ENCODE measurements at places on chromosomes 13 and 19.

- no peak for ATAC-seq
Measured at GRCh38 chr19:10921199-10921909, 7.1 kb downstream of the YIPF2 start.

GRCh38 chr13:88958821-88959220 is 1287.7 kb downstream of the SLITRK5 start:
- no peak for ATAC-seq

DNA sequence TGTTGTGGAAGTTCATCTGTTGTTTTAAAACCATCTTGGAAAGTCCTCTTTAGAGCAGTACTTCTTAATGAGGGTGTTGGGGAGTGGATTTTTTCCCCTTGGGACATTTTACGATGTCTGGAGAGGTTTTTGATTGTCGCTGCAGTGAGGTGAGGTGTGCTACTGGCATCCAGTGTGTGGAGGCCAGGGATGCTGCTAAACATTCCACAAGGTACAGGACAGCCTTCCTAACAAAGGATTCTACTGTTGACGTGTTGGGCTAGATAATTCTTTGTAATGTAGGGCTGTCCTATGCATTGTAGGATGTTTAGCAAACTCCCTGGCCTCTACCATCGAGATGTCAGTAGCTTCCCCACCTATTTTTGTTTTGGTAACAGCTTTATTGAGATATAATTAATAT is 33.3 kb downstream of the NAA16 start:
- no peak for ATAC-seq

- ATAC-seq = no peak
Measured at GRCh38 chr19:8615024-8615423, 4.5 kb upstream of the ADAMTS10 start.

DNA sequence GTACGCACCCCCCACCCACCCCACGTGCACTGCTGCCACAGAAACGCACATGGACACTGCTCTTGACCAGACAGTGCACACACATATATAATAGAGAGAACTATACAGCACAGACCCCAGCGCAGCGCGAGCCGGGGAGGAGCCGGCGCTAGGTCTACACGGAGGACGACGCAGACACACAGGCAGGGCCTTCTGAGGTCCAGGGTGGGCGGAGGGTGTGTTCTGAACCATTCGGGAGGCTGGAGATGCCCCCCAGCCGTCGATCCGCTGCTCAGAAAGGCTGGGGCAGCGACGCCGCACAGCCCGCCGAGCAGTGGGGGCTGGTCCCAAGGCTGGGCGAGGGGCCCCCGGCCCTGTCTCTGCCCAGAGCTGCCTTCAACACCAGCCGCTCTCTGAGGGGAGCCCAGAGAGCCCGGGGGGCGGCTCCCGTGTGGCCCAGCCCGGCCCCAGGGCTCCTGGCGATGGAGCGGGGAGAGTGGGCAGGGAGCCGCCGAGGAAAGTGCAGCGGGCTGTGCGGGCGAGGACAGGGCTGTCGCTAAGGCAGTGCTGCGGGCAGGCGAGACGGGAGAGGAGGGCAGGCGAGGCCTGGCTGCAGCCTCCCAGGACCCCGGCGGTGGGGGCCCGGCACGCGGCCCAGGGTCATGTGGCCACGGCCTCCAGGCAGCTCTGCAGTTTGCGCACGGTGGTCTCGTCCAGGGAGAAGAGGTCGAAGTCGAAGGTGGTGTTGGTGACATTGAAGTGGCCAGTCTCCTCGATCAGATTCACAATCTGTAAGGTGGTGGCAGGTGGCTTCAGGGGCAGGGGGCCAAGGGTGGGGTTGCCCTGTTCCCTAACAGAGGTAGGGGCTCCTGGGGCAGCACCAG is 67.1 kb downstream of the MLLT1 start:
- ATAC-seq = no peak

DNA sequence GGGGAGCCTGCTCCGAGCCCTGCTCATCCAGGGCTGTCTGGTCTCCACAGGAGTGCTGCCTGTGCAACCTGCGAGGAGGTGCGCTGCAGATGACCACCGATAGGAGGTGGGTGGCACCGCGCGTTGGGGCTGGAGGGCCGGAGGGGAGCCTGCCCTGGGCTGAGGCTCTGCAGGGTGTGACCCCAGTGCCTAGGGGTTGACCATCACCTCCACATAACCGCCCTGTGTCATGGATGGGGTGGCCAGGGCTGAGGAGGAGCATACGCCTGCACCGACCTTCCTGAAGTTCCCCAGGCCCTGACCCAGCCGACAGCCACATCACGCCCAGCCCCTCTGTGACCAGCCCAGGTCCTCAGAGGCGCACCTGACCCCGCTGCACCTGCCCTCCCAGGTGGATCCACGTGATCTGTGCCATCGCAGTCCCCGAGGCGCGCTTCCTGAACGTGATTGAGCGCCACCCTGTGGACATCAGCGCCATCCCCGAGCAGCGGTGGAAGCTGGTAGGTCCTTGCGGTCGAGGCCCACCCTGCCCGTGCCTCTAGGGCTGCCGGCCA is 168.7 kb downstream of the KDM4B start:
- ATAC-seq = no peak

DNA sequence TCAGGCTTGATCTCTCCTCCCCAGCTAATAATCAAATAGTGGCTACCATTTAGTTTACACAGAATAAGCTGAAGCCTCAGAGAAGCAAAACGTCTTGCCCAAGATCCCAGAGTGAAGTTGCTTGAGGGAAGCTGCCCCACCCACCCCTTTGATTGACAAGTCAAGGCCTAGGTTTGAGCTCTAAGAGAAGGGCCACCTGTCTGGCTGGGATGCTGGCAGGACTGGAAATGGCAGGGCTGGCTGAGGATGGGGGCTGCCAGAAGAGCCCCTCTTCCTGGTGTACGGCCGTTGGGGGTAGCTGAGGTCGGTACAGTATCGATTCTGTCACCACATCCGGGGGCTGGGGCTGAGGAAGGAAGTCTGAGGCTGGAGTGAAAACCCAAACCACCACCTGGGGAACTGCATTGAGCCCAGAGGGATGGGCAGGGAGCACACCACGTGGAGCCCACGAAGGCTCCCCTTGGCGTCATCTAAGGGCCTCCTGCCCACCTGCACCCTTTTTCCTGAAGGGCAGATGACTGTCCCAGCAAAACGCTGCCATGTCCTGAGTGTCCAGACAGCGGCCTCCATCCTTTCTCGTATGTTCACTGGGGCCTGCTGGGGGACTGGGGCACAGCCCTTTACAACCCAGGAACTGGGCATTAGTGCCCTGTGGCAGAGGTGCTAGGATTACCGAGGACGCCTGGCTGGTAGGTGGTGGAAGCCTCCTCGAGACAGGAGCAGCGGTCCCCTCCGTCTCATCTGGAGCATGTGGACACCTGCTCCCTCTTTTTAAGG is 1.4 kb upstream of the PRKD2 start:
- ATAC-seq = peak; percentile 8

DNA sequence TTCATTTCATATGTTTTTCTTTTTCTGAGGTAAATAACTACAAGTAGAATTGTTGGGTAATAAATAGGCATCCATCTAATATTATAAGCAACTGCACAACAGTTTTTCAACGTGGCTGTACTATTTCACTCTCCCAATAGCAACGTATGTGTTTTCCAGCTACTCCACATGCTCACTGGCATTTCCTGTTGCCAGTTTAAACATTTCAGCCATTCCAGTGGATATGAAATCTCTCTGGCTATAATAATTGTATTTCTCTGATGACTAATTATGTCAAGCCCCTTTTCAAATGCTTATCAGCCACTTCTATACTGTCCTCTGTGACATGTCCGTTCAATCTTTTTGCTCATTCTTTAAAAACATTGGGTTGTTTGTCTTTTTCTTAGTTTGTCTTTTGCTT is 26.8 kb upstream of the ALOX5AP start:
- no peak for ATAC-seq

GRCh38 chr19:14553042-14553938 is 18.6 kb downstream of the NDUFB7 start:
- no peak for ATAC-seq

DNA sequence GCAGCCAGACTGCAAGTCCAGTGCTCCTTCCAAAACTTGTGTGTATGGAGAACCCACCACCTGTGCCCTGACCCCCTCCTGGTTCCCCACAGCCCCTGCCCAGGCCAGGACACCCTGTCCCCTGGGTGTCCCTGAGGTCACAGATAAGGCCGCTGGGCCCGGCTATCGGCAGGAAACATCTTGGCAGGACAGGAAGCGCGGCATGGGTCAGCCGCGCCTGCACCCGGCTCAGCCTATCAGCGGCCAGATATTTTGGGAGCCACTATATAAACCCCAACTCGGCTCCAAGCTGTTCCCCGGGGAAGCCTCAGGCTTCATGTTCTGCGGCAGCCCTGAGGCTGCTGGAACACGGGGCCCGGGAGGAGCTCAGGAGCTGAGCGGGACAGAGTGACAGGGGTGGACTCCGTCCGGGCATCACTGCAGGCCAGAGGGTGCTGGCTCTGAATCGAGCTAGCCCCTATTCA is 60.8 kb downstream of the AP1M1 start:
- ATAC-seq = no peak

- ATAC-seq = no peak
Measured at GRCh38 chr13:110993788-110994187, 78.9 kb upstream of the ANKRD10 start.

DNA sequence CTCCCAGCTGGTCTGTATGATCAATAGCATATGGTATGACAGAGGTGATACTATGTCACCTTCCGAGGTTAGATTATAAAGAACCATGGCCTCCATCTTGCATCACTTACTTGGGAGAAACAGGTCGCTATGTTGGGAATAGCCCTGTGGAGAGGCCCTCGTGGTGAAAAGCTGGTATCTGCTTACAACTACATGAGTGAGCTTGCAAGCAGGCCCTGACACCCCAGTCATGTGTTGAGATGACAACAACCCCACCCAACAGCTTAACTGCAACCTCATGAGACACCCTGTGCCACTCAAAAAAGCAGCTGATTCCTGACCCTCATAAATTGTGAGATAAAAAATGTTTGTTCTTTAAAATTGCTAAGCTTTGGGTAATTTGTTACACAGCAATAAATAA is 18.8 kb downstream of the MTRF1 start:
- no peak for ATAC-seq

- ATAC-seq = no peak
Measured at GRCh38 chr13:47999973-48000372, 1.1 kb downstream of the SUCLA2 start.

- ATAC-seq = no peak
Measured at GRCh38 chr19:12163826-12164225, 930 bp downstream of the ZNF136 start.

DNA sequence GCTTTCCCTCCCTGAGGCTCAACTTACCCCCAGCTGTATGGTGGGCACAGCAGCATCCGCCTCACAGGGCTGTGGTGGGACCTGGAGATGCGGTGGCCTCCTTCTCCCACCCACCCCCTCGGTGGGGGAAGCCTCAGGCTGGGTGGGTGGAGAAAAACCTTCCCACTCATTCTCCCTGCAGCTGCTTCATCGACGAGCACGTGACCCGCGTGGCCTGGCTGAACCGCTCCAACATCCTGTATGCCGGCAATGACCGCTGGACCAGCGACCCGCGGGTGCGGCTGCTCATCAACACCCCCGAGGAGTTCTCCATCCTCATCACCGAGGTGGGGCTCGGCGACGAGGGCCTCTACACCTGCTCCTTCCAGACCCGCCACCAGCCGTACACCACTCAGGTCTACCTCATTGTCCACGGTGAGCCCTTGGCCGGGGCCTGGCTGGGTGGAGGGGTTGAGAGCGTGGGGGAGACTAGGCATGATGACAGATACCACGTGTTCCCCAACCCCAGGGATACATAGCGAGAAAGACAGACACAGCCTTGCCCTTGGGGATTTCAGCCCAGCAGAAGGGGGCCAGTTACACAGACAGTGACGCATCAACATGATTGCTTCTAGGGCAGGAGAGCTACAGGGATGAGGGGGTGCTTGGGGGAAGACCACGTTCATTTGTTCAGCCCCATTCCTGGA is 12.2 kb downstream of the IGLON5 start:
- no peak for ATAC-seq

- ATAC-seq = no peak
Measured at GRCh38 chr13:27933118-27933517, 13.3 kb downstream of the PDX1 start.

GRCh38 chr13:111521691-111522229 is 201.3 kb downstream of the TEX29 start:
- no peak for ATAC-seq

GRCh38 chr19:43997631-43998290 is 5.0 kb upstream of the ZNF230 start:
- ATAC-seq = no peak

GRCh38 chr13:73935991-73936390 is 198.2 kb downstream of the KLF12 start:
- no peak for ATAC-seq

- no peak for ATAC-seq
Measured at GRCh38 chr13:104140552-104140951, 1074.3 kb upstream of the SLC10A2 start.

DNA sequence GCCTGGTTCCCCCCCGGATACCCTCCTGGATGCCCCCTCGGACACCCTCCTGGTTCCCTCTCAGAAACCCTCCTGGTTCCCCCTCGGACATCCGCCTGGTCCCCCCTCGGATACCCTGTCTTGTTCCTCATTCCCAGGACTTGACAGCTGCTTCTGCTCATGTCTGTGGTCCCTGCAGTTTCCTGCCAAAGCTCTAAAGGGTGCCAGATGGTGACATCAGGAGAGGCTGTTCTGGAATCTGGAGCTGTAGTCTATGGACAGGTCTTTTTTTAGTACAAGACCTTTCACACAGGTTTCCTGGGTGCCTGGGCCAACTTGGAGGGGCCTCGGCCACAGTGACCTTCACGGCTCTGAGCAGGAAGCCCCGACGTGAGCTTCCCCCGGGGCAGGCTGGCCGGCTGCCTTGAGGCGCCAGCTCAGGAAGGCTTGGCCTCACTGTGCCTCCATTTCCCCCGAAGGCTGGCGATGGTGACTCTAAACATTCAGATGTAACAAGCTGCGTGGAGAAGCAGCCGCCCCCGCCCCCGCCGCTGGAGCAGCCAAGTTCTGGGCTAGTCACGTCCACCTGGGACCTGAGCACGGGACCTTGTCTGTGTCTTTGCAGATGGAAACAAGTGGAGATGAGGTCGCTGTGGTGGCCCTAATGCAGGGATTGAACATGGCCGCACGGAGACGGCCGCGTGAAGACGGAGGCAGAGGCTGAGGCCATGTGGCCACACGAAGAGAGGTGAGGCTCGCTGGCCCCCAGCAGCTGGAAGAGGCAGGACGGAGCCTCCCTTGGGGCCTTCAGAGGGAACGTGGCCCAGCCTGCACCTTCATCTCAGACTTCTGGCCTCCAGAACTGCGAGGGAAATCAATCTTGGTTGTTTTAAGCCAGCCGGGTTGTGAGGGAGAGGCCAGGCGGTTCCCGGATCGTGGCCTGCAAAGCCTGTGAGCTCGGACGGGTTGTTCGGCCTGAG is 12.7 kb downstream of the SGTA start:
- ATAC-seq = no peak

DNA sequence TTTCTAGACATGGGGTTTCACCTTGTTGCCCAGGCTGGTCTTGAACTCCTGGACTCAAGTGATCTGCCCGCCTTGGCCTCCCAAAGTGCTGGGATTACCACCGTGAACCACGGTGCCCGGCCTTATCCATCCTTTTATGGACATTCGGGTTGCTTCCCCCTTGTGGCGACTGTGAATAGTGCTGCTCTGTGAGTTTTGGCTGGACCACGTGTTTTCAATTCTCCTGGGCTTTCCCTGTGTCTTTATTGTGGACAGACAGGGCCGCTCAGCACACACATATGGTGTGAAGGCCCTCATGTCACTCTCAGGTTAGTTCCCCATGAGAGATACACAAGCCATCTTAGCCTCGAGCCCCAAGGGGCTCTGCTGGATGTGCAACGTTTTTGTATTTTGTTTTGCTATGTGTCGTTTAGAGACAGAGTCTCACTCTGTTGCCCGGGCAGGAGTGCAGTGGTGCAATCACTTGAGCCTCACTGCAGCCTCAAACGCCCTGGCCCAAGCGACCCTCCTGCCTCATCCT is 40.5 kb downstream of the MAU2 start:
- peak; percentile 78 for ATAC-seq

GRCh38 chr19:10106100-10106936 is at the start of gene PPAN:
Gene PPAN, plus strand, starts transcription at chr19:10106362. Its CDS starts 33 bp downstream, at chr19:10106395.
- ATAC-seq = peak; percentile 73
